ENCODE measurements at places on chromosomes 12 and 14. TPM values are rescaled to one million over a fixed set of nuclear protein-coding genes. Genes with fewer than 3 reads are reported as not detected.

TTC7B gene
- total RNA-seq: 48.7 TPM

NELL2 gene
- 3.5 TPM for total RNA-seq

CCND2 gene
- 89.0 TPM for total RNA-seq

- DNase-seq: no peak
Observed at GRCh38 chr12:93514853-93515252, 47.5 kb downstream of the MRPL42 start.

- no peak for DNase-seq
Observed at GRCh38 chr12:80162177-80162576, 62.8 kb downstream of the OTOGL start.

DNA sequence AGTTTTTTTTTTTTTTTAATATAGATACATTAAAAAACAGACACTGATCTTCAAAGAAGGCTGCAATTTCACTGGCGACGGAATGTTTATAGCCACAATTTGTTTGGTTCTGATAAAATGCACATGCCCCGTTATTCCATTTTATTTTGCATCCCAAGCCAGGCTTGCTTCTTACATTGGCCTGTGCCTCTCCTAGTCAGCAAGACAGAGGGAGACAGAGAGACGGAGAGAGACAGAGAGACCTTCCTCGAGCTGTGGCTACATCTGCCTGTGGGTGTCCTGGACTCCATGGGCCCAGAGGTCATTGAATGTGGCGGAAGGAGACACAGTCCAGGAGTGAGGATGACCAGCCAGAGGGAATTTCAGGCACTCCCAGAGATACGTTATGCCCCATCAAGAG, 926.6 kb downstream of the VRK1 start:
- no peak for DNase-seq

GPD1 gene
- total RNA-seq: 5.9 TPM

DNA sequence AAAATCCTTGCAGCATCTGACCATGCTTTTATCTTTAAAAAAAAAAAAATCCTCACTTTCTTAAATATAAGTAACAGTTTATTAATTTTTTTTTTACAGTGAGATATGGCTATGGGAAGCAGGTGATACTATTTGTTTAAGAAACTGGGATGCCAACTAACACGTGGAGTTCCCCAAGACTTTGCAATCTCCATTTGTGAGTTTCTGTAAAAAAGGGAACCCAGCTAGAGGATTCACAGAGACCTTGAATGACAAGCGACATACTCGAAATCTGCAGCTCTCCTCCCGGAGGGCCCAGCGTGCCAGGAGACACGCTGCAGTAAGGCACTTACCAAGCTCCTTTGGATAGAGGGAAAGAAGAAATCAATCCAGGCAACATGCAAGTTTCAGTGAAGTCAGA, 30.1 kb downstream of the SLC15A4 start:
- no peak for DNase-seq

DEGS2 gene
- total RNA-seq: 18.4 TPM

DNA sequence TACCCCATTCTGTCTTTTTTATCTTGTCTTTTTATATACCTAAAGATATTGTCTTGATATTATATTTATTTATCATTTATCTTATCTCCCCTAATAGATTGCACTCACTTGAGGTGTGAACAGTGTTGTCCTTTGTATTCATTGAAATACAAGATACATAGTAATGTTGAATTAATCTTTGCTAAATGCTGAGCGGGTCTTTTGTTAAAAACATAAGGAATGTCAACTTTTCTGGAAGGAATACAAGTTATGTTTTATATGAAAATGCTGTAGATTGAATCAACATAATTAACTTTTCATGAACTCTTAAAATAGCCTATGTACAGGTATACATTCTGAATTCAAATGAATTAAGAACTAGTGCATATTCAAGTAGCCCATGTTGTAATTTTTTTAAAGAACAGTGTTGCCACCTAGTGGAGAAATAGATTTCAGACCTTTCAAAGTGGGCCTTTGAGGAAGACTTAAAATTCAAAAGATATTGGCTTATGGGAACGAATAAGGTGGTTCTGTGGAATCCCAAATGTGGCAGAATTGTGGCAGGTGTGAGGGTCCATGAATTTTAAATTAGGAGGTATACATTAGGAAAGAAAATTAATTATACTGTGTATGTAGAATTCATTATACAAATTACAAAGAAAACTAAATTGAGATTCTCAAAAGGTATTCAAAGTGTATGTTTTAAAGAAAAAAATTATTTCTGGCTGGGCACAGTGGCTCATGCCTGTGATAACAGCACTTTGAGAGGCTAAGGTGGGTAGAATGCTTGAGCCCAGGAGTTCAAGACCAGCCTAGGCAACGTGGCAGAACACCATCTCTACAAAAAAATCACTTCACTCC, 19.1 kb downstream of the BBOF1 start:
- no peak for DNase-seq

- no peak for DNase-seq
Observed at GRCh38 chr12:51971679-51972421, 20.4 kb downstream of the ACVR1B start.

Data from stomach (tissue), 19 donors.